ENCODE measurements at places on chromosomes 4 and X.

DNA sequence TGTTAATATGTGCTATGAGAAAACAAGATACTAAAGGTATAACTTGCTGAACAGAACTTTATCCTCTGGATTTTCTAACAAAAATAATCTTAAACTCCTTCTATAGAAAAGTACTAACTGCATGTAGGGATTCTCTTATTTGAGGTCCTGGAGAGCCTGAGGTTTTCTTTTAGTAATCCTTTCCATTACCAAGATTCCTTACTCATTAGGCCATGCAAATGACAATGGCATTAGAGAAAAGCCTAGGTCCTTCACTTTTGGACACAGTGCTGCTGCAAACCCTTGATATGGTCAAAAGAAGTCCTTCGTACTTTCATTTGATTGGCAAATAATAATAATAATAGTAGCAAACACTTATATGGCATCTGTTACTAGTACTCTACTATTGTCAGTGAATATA lies 3.2 kb downstream of the MMRN1 start:
- no peak for DNase-seq

DNA sequence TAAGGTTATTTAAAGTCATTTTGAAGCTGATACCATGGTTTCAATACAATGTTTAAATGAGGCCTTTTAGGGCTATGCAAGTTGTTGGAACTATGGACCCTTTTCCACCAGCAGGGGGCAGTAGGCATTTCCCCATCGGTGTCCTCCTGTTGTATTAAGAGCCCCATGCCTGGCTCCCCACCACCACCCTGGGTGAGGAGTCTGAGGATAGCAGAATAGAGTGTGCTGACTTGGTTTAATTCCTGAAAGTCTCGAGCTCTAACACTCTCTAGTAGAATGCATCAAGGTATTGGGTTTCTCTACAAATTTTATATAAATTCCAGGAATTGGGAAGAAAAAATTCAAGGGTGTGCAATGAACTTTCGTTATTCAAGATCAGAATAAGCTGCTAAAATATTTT lies 234.8 kb upstream of the JADE1 start:
- DNase-seq: peak; percentile 77

- no peak for DNase-seq
These were observed 279.8 kb upstream of the FRG1 start for GRCh38 chr4:189660722-189661360.

DNA sequence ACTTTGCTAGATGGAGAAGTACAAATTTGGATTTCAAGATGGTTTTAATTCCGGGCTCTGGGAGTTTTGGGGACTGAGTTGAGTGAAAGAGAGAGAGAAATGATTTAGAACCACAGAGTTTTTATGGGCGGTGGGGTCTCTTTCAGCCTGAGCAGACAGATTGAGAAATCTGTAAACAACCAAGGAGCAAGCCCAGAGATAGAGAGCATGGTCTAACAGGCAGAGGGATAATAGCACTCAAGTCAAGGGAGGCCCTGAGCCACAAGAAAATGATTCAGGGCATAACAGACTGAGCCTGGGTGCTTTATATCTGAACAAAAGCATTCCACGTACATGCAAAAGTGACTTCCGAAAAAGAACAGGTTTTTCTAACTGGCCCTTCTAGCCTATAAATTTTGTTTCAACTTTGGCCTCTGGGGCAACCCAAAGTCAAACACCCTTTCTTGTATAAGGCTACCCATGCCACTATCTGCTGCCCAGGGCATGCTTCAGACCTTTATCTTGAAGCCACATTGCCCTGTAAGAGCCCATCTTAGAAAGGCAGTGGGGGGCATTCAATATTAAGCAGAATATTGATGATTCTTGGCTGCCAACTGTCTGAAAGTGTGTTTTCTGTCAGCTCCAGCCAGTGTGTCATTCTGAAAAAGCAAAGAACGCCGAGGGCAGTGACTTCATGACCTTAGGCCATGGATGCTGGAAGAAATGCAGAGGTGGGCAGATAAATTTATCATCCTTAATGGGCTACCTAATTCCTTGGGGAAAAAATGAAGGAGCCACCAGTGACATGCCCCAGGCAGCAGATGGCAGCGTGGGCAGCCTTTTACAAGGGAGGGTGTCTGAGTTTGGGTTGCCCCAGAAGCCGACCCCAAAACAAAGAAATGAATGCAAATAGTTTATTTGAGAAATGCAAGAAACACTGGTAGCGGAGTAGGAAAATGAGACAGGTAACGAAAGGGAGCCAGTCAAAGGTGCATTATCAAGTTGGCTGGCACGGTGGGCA lies 637.6 kb downstream of the MID1IP1 start:
- peak; percentile 14 for DNase-seq

GRCh38 chr4:123833171-123833643 lies 436.6 kb downstream of the SPRY1 start:
- no peak for DNase-seq

- DNase-seq: no peak
These were observed 28.9 kb upstream of the MAN2B2 start for GRCh38 chr4:6546091-6546490.

GRCh38 chr4:188611143-188611542 lies 471.9 kb downstream of the TRIML1 start:
- DNase-seq: no peak

- DNase-seq: no peak
These were observed 8.9 kb downstream of the GPR174 start for GRCh38 chrX:79153348-79153747.

- DNase-seq: no peak
These were observed 752.9 kb downstream of the TRAM1L1 start for GRCh38 chr4:116332508-116332907.

GRCh38 chr4:5141802-5142201 lies 90.5 kb downstream of the STK32B start:
- no peak for DNase-seq

GRCh38 chrX:24117258-24117657 lies 32.3 kb upstream of the ZFX start:
- DNase-seq: peak; percentile 2

- peak; percentile 77 for DNase-seq
These were observed 48.0 kb downstream of the SLC25A5 start for GRCh38 chrX:119516157-119516702.

DNA sequence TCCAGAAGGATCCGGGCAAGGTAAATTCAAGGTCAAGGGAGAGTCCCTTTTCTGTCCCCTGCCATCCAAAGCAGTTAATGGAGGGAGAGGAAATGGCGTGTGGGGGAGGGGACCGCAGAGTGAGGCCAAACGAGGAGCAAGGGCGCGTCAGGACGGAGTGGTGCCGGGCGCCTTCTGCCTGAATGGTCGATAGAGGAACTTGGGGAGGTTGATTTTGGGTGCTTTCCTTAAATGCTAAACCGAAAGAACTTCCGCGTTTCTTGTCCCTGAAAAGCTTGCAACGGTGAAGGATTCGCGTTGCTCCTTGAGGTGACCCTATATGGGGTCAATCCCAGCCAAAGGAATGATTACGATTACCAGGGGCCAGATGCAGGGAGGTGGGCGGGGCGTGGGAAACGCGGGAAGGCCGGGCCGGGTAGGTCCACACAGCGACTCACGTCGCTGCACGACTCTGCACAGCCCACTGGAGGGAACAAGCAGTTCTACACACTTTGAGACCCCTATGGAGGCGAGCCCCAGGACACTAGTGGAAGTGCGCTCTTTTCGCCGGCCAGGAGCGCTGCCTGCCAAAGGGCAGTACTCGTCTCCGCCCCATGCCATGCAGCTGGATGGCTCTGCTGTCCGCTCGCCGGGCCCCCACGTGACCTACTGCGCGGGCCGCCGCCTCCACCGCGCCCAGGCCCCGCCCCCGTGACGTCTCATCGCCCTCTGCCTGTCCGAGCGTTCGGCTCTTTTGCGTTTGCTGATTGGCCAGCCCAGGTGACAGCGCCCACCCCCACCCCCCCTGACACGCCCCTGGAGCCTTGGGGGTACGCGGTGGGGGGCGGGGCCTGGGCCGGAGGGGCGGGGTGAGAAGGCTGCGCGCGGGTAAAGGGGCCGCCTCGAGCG lies 452 bp upstream of the GK start:
- DNase-seq: peak; percentile 96

DNA sequence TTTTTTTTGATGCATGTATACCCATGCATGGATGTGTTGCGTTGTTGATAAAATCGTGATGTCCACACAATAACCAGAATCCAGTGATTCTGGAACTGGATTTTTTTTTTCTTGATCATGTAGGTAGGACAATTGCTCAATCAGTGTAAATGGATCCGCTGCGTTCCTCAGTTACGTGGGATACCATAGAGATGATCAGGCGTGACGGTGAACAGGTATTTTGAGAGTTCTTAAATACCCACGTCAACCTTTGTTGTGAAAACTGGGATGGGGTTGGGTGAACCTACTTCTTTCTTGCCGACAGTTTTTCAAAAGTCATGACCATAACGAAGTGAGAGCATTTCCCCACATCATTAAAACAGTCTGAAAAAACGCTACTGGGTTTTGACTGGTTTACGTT lies 913 bp upstream of the SMIM10L2A start:
- peak; percentile 57 for DNase-seq

GRCh38 chr4:69849297-69849696 lies 10.6 kb downstream of the SULT1E1 start:
- DNase-seq: no peak

GRCh38 chr4:40750461-40751258 lies 905 bp downstream of the NSUN7 start:
- DNase-seq: peak; percentile 60

- DNase-seq: no peak
These were observed 71.7 kb downstream of the FAM184B start for GRCh38 chr4:17709763-17710068.

GRCh38 chrX:97907791-97908190 lies 1024.1 kb downstream of the RPA4 start:
- no peak for DNase-seq

DNA sequence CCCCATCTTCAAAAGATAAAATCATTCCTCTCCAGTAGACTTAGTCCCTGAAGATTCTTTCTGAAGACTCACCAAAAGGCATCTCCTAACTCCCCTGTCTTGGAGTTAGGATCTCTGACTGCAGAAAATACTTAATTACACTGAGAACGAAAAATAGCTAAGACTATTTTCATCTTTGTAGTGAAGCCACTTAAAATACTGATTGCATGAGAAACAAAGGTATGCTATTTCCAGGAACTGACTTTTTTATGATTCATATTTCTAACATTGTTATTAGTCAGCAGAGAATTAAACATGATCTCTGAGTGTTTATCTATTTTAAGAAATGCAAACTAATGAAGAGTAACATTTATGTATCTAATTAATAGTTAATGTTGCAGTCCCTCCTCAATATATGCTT lies 71.8 kb upstream of the NR3C2 start:
- no peak for DNase-seq

GRCh38 chr4:126221282-126221681 lies 906.5 kb downstream of the FAT4 start:
- no peak for DNase-seq

GRCh38 chrX:148416142-148416541 lies 84.3 kb upstream of the AFF2 start:
- no peak for DNase-seq

DNA sequence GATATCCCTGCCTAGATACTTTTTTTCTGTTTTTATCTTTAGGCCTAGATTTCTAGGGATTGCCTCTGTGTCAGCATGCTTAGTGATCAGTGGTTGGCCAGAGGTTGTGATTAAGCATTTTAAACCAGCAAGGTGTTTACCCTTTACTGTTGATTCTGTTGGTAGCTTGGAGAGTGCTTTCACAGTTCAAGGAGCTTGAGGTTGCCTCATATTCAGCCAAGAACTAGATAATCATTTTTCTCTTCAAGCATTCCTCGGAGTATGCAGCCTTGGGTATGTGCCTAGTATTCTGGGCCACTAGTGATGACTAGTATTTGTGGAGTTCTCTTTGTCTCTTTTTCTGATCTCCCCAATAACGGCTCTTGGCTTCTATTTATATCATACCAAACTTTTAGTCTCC lies 20.4 kb downstream of the APOOL start:
- DNase-seq: no peak

DNA sequence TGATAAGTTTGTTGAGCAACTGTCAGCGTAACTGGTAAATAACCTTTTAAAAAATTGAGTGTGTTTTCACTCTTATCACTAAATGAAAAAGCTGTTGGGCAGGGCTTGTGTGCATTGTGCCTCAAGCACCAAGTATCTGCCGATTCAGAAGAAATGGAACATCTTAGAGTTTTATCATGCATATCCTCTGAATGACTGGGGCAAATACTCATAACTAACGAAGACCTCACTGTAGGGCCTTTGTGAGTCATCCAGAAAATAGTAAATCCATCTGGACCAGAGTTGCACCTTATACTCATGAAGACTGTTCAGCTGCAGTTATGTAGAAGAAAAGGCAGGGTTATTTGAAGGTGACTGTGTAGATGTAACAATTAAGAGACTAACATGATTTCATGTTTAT lies 222.1 kb downstream of the CAMK2D start:
- DNase-seq: peak; percentile 29

GRCh38 chr4:125187226-125188176 lies 127.3 kb upstream of the FAT4 start:
- no peak for DNase-seq

GRCh38 chrX:74009041-74009440 lies 294.9 kb upstream of the ZCCHC13 start:
- DNase-seq: no peak

GRCh38 chrX:8738588-8739189 lies 6.8 kb upstream of the ANOS1 start:
- DNase-seq: peak; percentile 56

DNA sequence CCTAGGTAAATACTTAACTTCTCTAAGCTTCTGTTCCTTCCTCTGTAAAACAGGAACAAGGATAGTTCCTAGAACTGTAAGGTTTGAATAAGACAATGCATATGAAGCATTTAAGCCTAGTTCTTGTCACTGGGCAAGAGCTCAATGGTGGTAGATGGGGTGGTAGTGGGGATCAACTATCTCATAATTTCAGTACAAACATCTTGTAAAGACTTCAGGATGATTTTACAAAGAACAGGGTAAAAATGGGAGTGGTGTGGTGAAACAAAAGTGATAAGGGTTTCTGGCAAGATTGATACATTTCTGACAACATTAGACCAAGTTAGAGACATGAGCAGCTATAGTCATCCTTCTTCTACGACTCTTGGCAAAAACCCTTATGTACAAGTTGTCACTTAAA lies 137.8 kb downstream of the SCFD2 start:
- no peak for DNase-seq

DNA sequence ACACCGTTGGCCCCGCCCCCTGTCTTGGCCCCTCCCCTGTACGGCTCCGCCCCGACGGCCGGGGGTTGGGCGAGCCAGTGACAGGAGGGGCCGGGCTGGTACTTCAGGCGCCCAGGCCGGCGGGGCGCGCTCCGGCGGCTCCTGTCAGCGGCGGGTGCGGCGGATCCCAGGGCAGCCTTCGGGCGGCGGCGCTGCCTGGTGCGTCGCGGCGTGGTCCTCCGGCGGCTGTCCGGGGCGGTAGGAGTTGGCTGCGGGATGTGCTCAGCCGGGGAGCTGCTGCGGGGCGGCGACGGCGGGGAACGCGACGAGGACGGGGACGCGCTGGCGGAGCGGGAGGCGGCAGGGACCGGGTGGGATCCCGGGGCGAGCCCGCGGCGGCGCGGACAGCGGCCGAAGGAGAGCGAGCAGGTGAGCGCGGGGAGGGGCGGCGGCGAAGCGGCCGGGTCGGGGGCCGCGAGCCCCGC lies at the start of gene FAM241A:
Gene FAM241A, plus strand, starts transcription at position 129 of the 464 bp plus-strand sequence. Its CDS starts 127 bp downstream, at position 256.
- DNase-seq: peak; percentile 85

- DNase-seq: peak; percentile 38
These were observed 103.7 kb downstream of the SORCS2 start for GRCh38 chr4:7295911-7296660.
